Body of pancreas (tissue), 4 donors: ENCODE measurements at places on chromosomes 12 and 14.

DNA sequence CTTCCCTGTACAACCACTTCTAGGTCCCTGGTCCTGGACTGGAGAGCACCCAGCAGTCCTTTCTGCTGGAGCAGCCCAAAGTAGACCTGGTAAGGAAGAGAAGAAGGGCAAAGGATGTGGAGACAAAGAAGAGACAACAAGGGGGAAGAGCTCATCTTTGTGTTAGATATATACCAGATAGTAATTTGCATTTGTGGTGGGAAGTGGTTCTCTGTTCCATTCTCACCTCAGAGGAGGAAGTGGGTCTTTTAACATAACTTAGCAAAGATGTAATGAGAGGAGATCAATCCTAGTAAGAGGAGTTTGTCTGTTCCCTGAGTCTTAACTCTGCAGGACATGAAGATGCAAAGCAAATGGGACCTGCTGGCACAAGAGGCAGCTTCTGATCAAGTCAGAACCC is 8.0 kb downstream of the CCDC198 start:
- no peak for DNase-seq

DNA sequence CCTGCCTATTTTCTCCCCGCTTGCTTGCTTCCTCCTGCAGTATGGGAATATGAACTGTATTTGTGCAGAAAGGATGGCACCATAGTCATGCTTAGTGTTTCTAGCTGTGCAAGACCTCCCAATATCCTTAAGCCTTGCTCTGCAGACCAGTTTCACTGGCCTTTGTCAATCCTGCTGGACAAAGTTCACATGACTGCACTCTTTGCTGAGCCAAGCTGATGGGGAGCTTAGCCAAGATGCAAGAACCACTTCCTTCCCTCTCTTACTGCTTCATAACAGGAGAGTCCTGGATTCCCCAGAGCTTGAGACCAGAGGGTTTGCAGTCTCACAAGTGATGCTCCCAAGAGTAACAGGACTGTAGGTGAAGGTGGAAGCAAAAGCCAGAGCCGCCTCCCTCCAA is 3.8 kb downstream of the ASIC1 start:
- DNase-seq = no peak

DNA sequence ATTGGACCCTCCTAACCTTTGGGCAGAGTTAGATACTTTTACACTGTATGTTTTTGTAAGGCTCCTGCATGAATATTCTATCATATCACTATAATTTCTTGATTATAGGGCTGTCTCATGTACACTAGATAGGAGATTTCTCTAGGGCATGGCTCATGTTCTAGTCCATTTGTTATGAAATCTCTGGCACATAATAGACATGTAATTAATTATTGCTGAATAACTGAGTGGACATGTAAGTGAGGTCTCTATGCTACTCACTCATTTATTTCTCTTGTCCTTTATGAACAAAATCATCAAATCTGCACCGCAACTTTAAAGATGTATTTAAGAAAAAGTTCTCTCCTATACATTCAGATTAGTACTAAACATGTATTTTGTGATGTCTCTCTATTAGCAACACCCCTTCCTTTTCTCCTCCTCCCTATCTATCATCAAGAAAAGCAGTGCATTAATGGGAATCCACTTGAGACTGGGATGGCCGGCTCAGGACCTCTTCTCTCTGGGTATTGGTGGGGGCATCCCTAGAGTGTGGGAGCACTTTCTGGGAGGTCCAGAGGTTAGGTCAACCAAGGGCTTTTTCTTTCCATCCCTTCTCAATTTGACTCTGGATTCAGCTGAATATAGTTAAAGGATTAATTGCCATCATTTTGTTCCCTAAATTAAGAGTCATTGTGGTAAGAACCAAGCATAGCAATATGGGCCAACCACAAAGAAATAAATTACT is 168.0 kb upstream of the HMGA2 start:
- DNase-seq = no peak

- DNase-seq = no peak
Measured at GRCh38 chr14:30317729-30318128, 241.2 kb upstream of the G2E3 start.

GRCh38 chr14:24428628-24429394 is 657 bp downstream of the CBLN3 start:
- no peak for DNase-seq

- no peak for DNase-seq
Measured at GRCh38 chr12:41769810-41770209, 374.9 kb downstream of the GXYLT1 start.

GRCh38 chr14:68468437-68469207 is 324.2 kb downstream of the ZFP36L1 start:
- DNase-seq = no peak

DNA sequence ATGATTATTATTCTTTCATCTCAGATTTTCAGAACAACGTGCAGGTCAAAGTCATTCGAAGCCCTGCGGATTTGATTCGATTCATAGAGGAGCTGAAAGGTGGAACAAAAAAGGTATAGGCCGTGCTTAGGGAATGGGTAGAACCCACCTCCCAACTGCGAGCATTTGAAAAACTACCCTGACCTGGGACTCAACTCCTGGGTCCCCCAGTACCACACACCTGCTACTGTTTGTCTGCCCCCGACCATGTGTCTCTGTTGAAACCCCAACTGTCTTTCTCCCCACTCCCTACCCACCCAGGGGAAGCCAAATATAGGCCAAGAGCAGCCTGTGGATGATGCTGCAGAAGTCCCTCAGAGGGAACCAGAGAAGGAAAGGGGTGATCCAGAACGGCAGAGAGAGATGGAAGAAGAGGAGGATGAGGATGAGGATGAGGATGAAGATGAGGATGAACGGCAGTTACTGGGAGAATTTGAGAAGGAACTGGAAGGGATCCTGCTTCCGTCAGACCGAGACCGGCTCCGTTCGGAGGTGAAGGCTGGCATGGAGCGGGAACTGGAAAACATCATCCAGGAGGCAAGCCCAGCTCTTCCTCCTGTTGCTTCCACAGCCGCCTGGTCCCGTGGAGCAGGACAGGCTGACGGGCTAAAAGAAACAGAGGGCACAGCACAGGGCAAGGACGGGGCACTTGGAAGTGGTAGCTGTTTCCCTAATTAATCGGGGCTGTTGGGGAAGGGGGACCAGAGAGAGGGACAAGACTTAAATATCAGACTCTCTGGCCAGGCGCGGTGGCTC is 20.5 kb downstream of the AGAP2 start:
- DNase-seq = no peak

GRCh38 chr14:91303091-91303923 is 58.8 kb upstream of the GPR68 start:
- DNase-seq = no peak

GRCh38 chr14:35258420-35258819 is 33.8 kb upstream of the PSMA6 start:
- no peak for DNase-seq

DNA sequence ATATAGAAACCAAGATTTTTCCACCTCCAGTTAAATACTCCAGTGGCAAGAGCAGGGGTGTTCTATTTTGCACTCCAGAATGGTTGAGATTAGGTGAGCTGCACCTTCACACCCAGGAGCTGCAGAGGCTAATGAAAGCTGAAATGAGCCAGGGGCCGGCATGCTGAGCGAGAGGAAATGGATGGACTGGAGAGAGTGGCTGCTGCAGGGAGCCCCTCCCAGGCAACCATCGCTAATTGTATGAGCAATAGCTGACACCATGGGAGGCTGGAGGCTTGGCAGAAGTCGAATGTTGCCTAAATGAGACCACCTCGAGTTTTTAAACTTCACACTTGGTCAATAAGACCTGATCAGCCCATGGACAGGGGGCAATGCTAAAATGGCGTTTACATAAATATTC is 301.8 kb upstream of the TMPO start:
- no peak for DNase-seq

- no peak for DNase-seq
Measured at GRCh38 chr14:65846196-65846868, 433.8 kb downstream of the FUT8 start.

- no peak for DNase-seq
Measured at GRCh38 chr12:19643635-19644034, 204.3 kb downstream of the AEBP2 start.

- DNase-seq = no peak
Measured at GRCh38 chr14:100012478-100013327, 52.5 kb upstream of the EVL start.

DNA sequence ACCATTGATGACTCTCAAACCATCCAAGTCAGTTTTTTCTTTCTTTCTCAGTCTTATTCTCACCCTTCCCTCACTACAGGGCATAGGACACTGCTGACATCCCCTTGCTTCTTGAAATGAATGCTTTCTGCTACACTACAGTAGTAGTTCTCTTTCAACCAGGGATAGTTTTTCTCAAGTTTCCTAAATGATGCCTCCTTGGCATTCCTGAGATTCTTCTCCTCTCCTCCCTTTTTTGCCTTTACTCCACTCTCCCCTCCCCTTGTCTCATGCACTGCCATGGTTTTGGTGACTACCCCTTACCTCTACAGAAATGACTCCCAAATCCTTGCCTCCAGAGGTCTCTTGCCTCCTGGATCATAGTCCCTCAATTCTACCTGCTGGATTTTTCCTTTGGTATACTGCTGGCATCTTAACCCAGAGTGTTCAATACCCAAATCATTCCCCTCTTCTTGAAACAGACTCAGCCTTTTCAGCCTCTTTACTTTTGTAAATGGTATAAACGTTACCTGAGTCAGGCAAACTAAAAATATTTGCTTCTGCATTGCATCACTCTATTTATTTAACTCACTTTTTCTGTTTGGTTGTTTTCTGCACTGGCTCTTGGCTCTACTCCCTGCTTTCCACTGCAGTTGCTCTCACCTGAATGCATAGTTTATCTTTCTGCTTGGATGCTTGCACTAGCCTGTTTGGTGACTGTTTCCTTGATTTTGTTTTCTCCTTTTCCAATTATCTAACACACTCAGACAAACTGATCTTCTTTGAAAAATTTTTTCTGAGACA is 211.6 kb upstream of the IGF1 start:
- DNase-seq = no peak

GRCh38 chr12:123233505-123234308 is 471 bp downstream of the MTRFR start:
- no peak for DNase-seq

GRCh38 chr12:13273097-13273496 is 76.6 kb downstream of the EMP1 start:
- DNase-seq = no peak

GRCh38 chr12:2560356-2560755 is 234.4 kb upstream of the FKBP4 start:
- DNase-seq = no peak

- DNase-seq = no peak
Measured at GRCh38 chr12:62372825-62373224, 93.8 kb upstream of the MON2 start.

GRCh38 chr12:2267703-2268470 is 215.1 kb downstream of the CACNA1C start:
- no peak for DNase-seq

GRCh38 chr12:76583301-76583700 is 23.7 kb upstream of the OSBPL8 start:
- DNase-seq = no peak

GRCh38 chr12:68358532-68359485 is 26.6 kb upstream of the MDM1 start:
- DNase-seq = peak; percentile 57

- no peak for DNase-seq
Measured at GRCh38 chr14:68688872-68689371, 103.9 kb downstream of the ZFP36L1 start.

DNA sequence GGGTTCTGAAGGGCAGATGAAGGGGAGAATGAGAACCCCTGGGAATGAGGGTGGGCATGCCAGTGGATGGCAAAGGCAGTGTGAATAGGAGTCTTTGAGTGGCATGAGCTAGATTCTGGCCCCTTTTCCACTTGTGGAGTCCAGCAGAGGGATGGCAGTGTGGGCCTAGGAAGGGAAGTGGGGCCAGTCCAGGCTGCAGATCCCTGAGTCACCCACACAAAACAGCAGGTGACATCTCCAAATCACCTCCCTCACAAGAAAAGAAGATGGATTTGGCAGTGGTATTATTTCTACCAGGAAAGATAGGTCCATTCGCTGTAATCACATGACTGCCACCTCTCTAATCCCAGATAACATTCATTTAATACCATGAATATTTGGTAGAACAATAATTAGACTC is 151.3 kb downstream of the TTC7B start:
- no peak for DNase-seq

DNA sequence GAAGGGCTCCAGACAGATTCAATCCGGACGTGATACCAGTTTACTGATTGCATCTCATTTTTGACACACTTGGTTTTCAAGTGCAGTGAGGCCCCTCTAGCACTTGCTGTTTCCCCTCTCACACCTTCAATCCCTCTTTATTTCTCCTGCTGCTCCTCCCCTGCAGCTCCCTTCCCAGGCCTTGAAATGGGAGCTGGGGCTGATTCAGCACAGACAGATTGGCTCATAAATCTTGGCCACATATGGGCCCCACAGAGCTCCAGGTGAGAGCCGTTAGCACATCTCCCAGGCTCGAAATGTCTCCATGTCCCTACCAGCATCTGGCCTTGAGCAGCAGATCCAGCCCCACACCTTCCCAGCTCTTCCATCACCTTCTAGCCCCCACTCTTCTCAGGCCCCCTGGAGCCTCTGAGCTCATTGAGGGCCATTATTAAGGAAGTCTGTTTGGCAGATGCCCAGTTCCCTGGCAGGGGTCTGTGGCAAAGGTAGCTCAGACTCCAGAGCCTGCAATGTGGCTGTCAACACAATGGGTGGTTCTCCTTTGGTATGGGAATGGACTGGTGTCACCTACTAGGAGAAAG is 220.3 kb upstream of the FKBP4 start:
- DNase-seq = no peak

DNA sequence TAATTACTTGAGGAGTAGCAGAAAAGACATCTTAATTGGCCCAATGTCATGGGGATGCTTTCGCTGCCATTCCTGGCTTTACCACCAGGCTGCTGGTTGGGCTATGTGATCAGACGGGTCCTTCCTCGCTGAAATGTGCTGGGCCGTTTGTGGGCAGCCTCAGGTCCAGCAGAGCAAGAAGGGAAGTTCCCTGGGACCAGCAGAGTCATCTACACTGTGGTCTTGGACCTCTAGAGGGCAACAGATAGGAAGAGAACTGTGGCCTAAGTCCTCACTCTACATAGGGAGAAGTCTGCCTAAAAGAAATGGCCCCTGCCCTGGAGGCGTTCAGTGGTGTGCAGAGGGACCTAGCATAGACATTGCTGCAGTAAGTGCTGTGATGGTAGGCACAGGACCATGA is 10.9 kb downstream of the EVL start:
- peak; percentile 60 for DNase-seq

DNA sequence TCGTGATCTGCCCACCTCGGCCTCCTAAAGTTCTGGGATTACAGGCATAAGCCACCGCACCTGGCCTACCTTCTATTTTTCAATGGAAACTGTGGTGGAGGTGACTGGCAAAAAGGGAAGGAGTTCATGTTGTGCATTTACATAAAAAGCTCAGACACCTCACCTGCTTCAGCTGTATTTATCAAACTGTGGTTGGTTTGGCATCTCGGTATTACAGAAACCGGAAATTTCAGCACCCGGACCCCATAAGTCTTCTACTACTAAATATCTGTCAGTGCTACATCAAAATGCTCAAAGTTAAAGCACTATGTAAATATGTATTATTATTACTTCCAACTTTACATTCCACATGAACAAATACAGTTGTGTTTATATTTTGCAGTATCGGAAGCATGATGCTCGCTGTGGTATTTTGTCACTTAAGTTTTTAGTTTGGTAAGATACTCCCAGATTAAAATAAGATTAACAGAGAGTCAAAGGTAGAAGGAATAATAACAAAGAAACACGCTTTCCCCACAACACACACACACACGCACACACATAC is 95.4 kb downstream of the ITPR2 start:
- DNase-seq = no peak

- no peak for DNase-seq
Measured at GRCh38 chr12:5243014-5243413, 188.9 kb upstream of the NTF3 start.

- DNase-seq = no peak
Measured at GRCh38 chr12:128418944-128419343, 152.0 kb downstream of the TMEM132C start.

- DNase-seq = no peak
Measured at GRCh38 chr14:36506732-36507614, 13.1 kb downstream of the NKX2-1 start.
